ENCODE measurements at places on chromosomes 13 and 19. TPM values are rescaled to one million over a fixed set of nuclear protein-coding genes. Genes with fewer than 3 reads are reported as not detected.

The MPHOSPH8 gene
- total RNA-seq, result 47.6 TPM

The ASF1B gene
- 1.4 TPM for total RNA-seq

DNA sequence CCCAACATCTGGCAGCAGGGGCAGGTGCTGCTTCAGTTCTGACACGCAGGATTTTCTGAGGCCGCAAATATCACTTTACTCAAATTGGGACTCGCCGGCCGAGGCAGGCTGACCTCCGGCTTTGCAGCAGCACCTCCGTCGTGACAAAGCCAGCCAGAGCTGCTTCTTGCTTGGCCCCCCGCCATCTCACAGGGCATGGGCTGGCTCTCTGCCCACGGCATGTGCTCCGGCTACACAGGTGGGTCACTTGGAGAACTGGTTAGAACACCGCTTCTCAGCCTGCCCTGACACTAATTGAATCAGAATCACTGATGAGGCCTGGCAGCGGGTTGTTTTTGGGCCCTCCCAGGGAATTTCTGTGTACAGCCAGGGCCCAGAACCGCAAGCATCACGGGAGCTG, 112.3 kb downstream of the SLC7A1 start:
- DNase-seq, result no peak

- DNase-seq, result no peak
These were observed 67.9 kb downstream of the NUFIP1 start for GRCh38 chr13:44921246-44921877.

- no peak for DNase-seq
These were observed 1.9 kb downstream of the MRPS12 start for GRCh38 chr19:38932425-38933179.

The TMEM59L gene
- total RNA-seq, result 5.4 TPM

- DNase-seq, result peak; percentile 80
These were observed 1.7 kb downstream of the MIER2 start for GRCh38 chr19:342801-343421.

The PRRG2 gene
- total RNA-seq, result 0.71 TPM

- peak; percentile 89 for DNase-seq
These were observed 5.2 kb upstream of the ZNF579 start for GRCh38 chr19:55585658-55586339.

GRCh38 chr19:45323671-45324081, 1.0 kb upstream of the CKM start:
- DNase-seq, result peak; percentile 83

GRCh38 chr13:103961784-103962183, 895.6 kb upstream of the SLC10A2 start:
- no peak for DNase-seq

- DNase-seq, result peak; percentile 79
These were observed 8.2 kb upstream of the LATS2 start for GRCh38 chr13:21069561-21070004.

DNA sequence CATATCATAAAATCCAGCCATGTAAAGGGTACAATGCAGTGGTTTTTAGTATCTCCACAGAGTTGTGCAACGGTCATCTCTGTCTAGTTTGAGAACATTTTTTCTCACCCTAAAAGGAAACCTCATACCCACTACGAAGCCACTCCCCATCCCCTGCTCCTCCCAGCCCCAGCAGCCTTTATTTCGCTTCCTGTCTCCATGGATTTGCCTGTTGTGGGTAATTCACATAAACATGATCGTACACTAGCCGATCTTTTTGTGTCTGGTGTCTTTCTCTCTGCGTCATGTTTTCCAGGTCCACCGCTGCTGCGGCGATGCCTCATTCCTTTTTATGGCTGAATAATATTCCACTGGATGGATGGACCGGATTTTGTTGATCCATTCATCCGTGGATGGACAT, 28.6 kb downstream of the BICRA start:
- no peak for DNase-seq
